ELR (cell line): ENCODE measurements at places on chromosomes 6 and 20.

GRCh38 chr20:49034070-49034732 lies 11.9 kb upstream of the CSE1L start:
- no peak for DNase-seq

DNA sequence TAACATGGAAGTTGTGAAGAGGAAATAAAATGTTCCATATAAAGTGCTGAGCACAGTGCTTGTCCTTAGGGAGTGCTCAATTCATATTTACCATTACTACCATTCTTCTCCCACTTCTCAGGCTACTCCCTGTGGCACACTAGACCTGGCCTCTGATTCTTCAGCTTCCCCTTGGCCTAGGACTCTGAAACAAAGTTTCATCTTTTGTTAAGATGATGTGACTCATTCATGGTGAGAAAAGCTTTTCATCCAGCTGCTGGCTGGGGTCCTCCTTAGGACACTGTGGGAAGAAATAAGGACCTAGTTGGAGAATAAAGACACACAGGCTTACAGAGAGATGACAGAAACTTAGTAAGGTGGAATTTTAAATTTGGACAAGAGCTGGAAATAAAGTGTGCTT lies 314.8 kb downstream of the CDC5L start:
- peak; percentile 10 for DNase-seq

GRCh38 chr6:1263850-1264377 lies 48.0 kb upstream of the FOXQ1 start:
- DNase-seq: no peak

DNA sequence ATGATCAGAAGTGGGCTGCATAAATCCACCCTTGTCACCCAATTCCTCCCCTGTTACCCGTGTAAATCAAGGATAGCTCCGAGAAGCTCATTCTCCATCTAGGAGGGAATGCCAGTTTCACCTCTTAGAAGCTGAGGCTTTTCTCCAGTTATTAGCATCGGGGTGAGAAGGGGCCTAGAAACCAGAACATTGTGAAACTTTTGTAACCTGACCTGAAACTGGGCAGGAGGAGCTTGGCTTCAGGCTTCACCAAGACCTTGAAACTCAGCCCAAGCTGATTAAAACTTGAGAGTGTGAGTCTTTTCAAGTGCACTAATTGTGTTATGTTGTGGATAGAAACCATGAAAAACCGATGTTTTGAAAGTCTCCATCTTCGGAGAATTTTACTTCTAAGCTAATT lies 103.1 kb downstream of the BMP2 start:
- no peak for DNase-seq

DNA sequence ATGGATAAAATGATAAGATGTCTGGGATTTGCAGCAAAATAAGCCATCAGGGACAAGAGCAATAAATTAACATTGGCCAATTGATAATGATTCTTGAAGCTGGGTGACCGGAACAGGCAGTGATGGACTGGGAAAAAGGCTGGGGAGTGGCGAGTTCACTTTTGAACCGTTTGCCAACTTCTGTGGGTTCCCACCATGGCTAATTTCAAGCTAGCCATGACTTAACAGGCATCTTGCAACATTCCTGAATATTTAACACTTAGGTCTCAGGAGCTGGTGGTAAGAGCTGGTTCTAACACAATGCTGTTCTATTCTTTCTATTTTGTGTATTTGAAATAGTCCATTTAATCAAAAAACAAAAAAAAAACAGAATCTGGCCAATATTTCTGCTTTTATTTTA lies 37.6 kb upstream of the CD83 start:
- DNase-seq: no peak

DNA sequence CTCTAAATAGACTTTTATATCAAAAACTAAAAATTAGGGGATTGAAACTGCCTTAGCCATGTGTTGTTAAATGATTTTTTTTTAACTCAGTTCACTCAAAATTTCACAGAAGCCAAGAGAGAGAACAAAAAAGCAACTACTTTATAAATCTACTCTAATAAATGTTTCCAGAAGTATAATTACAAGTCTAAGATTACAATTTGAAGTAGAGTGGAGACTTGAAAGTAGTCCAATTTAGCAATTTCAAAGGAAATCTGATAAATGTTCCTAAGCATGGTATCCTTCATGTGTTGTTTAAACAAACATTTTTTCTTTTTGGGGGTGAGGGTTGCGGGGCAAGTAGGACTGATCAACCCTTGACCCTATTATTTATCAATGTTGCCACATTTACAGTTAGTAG lies 72.6 kb downstream of the PHIP start:
- no peak for DNase-seq

- peak; percentile 11 for DNase-seq
Observed at GRCh38 chr20:42530855-42531448, 658.8 kb downstream of the PTPRT start.

- no peak for DNase-seq
Observed at GRCh38 chr6:39572661-39573340, 152.4 kb downstream of the KIF6 start.

GRCh38 chr6:64872633-64873032 lies 834.4 kb downstream of the EYS start:
- no peak for DNase-seq

GRCh38 chr6:154622618-154623336 lies 110.4 kb upstream of the SCAF8 start:
- no peak for DNase-seq

GRCh38 chr6:35082046-35082732 lies 59.0 kb downstream of the TCP11 start:
- DNase-seq: no peak

DNA sequence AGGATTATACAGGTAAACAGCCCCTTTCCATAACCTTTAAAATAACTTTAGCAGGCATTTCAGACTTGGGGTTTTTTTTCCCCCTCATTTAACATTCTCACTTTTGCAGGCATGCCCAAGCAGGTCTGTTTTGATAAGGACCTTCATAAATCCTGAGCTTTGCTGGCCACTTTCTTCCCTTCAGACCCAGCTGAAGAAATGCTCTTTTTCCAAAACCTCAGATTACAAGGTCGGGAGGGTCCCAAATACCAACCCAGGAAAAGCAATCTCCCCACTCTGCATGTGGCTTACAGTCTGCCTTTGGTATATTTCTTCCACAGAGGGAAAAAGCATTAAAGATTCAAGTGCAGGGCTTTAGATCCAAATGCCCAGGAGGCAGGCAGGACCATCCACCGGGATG lies 6.8 kb downstream of the NFATC2 start:
- DNase-seq: no peak

DNA sequence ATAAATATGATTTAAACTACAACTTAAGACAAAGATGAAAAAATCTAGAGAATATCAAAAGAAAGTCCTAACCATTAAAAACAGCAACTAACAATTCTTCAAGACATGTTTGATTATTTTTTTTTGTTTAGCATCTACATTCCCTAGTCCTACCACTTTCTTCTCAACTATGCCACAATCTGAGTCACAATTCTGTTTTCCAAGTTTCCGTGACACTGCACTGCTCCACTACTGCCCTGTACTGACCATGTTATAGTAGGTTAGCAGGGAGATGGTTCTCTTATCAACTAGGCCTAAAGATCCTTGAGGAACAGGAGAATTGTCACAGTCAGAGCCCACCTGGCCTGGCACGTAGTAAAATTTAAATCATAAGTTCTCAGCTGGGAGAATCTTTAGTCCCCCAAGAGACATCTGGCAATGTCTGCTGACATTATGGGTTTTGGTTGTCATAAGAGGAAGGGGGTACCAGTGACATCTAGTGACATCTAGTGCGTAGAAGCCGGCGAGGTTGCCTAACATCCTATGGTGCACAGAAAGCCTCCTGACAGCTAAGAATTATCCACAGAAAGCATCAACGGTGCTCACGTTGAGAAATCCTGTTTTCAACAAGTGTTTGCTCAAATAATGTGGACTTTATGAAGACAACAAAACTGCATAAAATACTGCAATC lies 100.5 kb downstream of the PDE10A start:
- no peak for DNase-seq

- DNase-seq: no peak
Observed at GRCh38 chr20:50975701-50976330, 17.2 kb downstream of the MOCS3 start.

- DNase-seq: peak; percentile 99
Observed at GRCh38 chr20:31713312-31714273, 9.1 kb downstream of the BCL2L1 start.

DNA sequence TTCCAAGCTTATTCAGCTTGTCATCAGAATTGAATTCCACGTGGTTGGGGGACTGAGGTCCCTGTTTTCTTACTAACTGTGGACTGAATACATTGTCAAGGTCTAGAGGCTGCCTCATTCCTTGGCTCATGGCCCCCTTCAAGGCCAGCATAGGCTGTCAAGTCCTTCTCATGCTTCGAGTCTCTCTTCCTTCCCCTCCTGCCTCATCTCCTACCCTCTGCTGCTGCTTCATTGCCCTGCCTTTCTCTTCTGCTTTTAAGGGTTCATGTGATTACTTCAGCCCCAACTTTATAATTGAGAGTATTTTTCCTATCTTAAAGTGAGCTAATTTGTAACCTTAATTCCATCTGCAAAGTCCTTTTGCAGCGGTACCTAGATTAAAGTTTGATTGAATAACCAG lies 27.6 kb upstream of the ZNF831 start:
- no peak for DNase-seq
